ENCODE measurements at places on chromosomes 7 and 10. TPM values are rescaled to one million over a fixed set of nuclear protein-coding genes. Genes with fewer than 3 reads are reported as not detected.

DNA sequence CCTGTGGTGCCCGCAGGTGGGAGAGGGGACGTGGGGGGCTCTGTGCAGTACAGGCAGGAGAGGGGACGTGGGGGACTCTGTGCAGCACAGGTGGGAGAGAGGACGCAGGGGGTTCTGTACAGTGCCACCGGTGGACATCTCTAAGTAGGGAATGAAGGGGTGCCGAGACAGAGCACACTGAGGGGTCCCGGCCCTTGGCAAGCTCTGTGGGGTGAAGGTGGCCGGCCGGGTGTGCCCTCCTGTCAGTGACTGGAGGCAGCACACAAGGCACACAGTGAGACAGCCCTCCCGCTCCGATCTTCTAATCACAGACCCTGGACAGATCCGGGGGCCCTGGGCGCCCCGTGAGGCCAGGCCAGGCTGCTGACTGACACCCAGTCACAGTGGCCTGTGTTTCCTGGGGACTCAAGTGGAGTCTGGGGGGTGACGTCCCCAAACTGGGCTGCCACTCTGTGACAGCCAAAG lies 11.2 kb downstream of the GPR146 start:
- DNase-seq: no peak

Gene PAPOLB
- total RNA-seq: 0.19 TPM

Gene SYCE1
- total RNA-seq: 0.76 TPM

DNA sequence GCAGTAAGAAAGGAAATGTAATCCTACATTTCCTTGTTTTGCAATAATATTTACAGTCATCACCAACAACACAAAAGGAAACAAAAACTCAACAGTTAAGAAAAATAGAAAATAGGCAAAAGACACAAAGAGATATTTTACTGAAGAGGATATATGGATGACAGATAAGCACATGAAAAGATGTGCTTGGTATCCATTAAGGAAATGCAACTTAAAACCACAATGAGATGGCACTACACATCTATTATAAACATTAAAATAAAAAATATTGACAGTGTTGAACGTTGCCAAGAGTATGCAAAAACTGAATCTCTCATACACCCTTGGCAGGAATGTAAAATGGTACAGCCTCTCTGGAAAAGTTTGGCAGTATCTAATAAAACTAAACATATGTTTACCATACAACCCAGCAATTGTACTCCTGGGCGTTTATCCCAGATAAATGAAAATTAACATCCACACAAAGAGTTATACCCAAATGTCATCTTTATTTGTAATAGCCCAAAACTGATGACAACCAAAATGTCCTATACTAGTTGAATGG lies 5.4 kb downstream of the CEP41 start:
- no peak for DNase-seq

DNA sequence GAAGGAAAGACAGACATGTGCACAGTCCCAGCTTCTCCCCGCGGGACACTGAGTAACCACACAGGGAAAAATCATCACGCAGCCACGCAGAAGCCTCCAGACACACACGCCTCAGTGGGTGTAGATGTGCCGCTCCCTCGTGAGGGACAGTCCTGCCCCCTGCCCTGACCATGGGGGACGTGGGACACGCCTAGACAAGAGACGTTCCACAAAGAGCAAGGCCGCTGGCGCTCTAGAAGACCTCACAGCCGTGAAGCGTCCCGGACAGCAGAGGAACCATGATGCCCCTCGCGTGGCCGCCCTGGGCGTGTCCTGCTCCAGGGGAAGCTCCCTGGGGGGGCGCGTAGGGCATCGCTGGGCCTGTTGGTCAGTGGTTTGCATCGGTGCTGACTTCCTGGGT lies 210.8 kb downstream of the DNAJB6 start:
- peak; percentile 44 for DNase-seq

DNA sequence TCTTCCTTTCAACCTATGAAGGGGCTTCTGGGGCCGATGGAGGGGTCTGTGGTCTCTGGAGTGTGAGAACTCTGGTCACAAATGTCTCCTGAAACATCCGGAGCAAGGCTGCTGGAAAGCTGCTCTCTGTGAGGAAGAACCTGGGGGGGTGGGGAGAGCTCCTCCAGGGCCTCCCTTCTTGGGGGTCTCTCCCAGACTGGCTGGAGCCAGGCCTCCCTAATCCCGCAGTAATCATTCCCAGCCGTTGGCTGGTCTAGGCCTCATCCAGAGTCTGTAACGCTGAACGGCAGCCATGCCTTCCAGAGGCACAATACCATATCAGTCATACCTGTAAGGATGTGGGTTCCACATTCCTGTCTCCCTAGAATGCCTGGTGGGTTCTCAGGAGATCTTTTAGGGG lies 4.4 kb upstream of the LZTS2 start:
- DNase-seq: no peak

- DNase-seq: no peak
These were observed 58.4 kb upstream of the ZNRF2 start for GRCh38 chr7:30225863-30226613.

DNA sequence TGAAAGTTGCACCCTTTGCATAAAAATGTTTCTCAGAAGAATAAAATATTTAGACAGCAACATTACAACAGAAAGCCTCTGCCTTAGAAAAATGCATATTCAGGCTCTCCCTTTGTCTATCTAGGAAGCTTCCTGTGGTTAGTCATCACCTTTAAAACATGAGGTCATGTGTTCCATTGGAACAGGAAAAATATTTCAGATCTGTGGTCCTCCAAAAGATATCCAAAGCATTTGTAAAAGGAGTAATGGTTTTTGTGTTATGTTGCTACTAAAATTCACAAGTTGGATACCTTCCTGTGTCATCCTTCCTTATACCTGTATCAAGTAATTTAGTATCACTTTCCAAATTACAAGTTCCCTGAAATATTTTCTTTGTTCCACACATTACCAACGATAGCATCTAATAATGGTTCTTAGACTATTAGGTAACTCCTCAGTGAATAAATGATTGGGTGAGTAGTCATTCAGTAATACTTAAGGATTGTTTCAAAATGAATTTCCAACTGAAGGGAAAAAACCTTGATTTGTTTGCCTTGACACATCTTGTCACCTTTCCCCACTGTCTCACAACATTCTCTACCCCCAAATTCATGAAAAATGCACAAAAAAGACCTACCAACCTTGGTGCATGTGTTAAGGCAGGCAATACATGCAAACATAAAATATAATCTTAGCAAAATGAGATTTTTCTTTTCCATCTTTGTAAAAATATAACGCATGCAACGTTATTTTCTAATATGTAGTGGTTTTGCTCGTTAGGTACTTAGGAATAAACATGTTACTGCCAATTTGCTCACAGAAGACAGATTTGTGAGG lies 19.7 kb upstream of the RHOBTB1 start:
- DNase-seq: no peak

Gene BBS9
- total RNA-seq: 16.8 TPM

GRCh38 chr7:28433699-28434219 lies 21.4 kb downstream of the CREB5 start:
- DNase-seq: no peak

All from posterior vena cava (tissue), 2 donors.